Naive thymus-derived CD4-positive, alpha-beta T cell (primary cell): ENCODE measurements at places on chromosomes 7 and 10. TPM values are rescaled to one million over a fixed set of nuclear protein-coding genes. Genes with fewer than 3 reads are reported as not detected.

GRCh38 chr10:31288962-31289361 lies 30.1 kb upstream of the ZEB1 start:
- no peaks in the 10 kb centered on the region for H3K4me1 ChIP-seq
- H3K36me3 ChIP-seq = no peaks in the 10 kb centered on the region
- no peak for DNase-seq
- H3K4me3 ChIP-seq = no peak overlapping the region

GRCh38 chr10:5818894-5819293 lies 5.7 kb upstream of the GDI2 start:
- DNase-seq = no peak
- H3K27ac ChIP-seq = no peak overlapping the region
- H3K36me3 ChIP-seq = no peaks in the 10 kb centered on the region
- H3K4me3 ChIP-seq = no peak overlapping the region
- H3K27me3 ChIP-seq = no peaks in the 10 kb centered on the region

DNA sequence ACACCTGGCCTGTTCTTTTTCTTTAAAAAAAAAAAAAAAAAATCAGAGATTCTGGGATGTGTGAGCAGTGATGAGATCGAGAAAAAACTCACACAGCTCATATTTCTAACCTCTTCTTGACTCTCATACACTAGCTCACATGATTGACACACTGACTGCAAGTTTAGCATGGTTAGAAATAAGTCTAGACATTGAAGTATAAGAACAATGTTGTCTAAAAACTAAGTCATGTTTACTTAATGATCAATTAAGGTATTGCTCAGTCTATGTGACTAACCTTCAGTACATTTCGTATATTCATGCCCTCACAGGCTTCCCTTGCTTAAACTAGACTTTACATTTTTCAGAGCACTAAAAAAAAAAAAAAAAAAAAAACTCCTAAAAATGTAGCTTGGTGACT lies 775.1 kb downstream of the GATA3 start:
- no peak for DNase-seq
- H3K27me3 ChIP-seq = no peaks in the 10 kb centered on the region
- H3K4me3 ChIP-seq = no peak overlapping the region
- H3K27ac ChIP-seq = no peak overlapping the region

- no peak overlapping the region for H3K27ac ChIP-seq
- H3K4me3 ChIP-seq = no peak overlapping the region
- H3K4me1 ChIP-seq = no peaks in the 10 kb centered on the region
- no peak for DNase-seq
- no peaks in the 10 kb centered on the region for H3K27me3 ChIP-seq
- H3K36me3 ChIP-seq = no peaks in the 10 kb centered on the region
Measured at GRCh38 chr7:45343746-45344145, 186.2 kb downstream of the RAMP3 start.

DNA sequence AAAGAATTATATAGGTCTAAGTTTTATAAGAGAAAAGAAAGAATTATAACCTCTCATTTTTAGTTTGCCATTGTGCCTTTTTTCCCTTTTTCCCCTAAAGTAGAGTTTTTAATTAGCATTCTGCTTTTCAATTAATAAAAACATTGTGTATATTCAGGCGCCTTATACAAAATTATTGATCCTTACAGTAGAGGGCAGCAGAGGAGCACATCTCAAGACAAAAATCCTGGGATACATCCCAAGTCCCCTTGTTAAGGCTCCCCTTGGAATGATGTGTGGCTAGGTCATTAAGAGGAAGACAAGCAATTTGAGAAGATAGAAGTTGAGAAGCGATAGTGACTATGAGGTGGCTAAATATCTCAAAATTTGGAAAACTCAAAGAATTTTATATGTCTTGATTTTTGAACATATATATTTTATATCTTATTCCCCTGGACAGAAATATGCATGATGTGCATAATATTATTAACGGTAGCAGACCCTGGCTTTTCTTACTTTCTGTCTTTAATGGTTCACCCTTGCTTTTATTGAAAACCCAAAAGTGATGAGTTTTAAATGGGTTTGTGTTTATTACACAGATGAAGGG lies 19.1 kb upstream of the TPK1 start:
- no peak overlapping the region for H3K4me3 ChIP-seq
- H3K36me3 ChIP-seq = no peaks in the 10 kb centered on the region
- no peak for DNase-seq
- no peaks in the 10 kb centered on the region for H3K4me1 ChIP-seq

DNA sequence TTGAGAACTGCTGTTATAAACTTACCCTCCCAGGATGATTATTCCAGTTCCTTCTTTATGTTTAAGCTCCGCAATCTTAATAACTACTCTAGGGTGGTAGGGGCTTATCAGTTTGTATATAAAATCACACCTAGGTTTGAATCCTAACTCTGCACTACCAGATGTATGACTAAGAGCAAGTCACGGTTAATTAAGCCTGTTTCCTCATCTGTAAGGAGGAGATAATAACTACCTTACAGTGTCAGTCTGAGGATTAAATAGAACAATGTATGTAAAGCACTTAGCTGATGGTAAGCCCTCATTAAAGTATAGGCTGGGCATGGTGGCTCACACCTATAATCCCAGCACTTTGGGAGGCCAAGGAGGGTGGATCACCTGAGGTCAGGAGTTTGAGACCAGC lies 9.2 kb downstream of the DNA2 start:
- H3K27ac ChIP-seq = no peak overlapping the region
- no peak for DNase-seq
- H3K4me1 ChIP-seq = no peaks in the 10 kb centered on the region
- no peak overlapping the region for H3K4me3 ChIP-seq

DNA sequence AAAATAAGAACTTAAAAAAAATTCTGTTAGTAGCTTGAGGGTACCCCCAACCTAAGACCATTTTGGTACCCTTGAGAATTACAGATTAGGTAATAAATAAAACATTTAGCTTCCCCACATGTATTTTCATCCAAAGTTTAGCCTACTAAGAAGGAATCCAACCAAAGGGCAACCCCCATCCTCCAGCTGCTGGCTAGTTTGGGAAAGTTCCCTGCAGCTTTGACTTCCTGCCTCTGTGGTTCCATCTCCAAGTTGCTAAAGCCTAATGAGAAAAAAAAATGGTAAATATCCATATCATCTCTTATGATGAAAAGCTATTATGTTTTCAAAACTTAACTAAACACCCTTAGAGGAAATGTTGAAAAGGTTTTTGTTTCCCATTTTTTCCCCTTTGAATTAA lies 547.2 kb downstream of the ANKRD7 start:
- no peaks in the 10 kb centered on the region for H3K27me3 ChIP-seq
- H3K4me3 ChIP-seq = no peak overlapping the region
- H3K27ac ChIP-seq = no peak overlapping the region
- DNase-seq = no peak
- no peaks in the 10 kb centered on the region for H3K36me3 ChIP-seq

DNA sequence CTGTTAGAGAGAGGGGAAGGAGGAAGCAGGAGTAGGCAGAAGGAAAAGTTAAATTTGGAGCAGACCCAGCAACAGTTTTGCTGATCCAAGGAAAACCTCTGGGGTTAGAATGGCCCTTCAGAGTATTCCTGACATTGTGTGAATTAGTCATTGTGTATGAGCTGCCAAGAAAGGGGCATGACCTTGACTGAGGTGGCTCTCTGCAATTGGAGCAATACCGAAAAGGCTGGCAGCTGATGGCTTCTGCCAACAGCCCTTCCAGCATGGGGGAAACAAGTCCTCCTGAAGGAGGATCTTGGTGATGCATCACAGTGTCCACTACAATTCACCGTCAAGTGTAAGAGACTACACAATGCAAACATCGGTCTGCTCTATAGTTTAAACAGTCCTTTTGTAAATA lies 20.6 kb upstream of the WASL start:
- H3K27me3 ChIP-seq = no peaks in the 10 kb centered on the region
- DNase-seq = no peak
- H3K4me3 ChIP-seq = no peak overlapping the region
- no peaks in the 10 kb centered on the region for H3K4me1 ChIP-seq
- no peak overlapping the region for H3K27ac ChIP-seq

GRCh38 chr10:88788924-88789323 lies 13.6 kb upstream of the LIPM start:
- no peaks in the 10 kb centered on the region for H3K36me3 ChIP-seq
- peaks cover 4% of the 10 kb centered on the region for H3K4me1 ChIP-seq
- no peak overlapping the region for H3K27ac ChIP-seq
- H3K27me3 ChIP-seq = no peaks in the 10 kb centered on the region

GRCh38 chr10:96642973-96643372 lies 56.2 kb upstream of the TM9SF3 start:
- peak; percentile 57 for DNase-seq
- no peak overlapping the region for H3K27ac ChIP-seq
- no peaks in the 10 kb centered on the region for H3K4me1 ChIP-seq
- no peaks in the 10 kb centered on the region for H3K27me3 ChIP-seq
- no peak overlapping the region for H3K4me3 ChIP-seq
- H3K36me3 ChIP-seq = no peaks in the 10 kb centered on the region

GRCh38 chr7:26779978-26780595 lies 84.3 kb downstream of the SKAP2 start:
- no peaks in the 10 kb centered on the region for H3K36me3 ChIP-seq
- H3K27ac ChIP-seq = no peak overlapping the region
- H3K27me3 ChIP-seq = no peaks in the 10 kb centered on the region
- no peaks in the 10 kb centered on the region for H3K4me1 ChIP-seq

DNA sequence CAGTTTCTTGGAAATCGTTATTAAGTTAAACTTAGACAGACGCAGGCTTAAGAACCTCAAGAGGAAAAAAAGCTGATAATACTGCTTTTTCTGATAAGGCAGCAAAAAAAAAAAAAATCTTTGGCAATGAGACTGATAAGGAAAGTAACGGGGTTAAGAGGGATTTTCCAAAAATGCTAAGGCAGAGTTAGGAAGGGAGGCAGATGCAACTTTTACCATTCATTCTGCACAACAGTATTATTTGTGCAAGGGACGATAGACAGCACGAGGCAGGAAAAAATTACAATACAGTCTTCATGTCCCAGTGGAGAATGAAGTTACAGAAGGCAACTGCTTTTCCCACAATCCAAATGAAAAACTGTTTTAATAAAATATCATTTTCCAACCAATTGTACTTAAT lies 194.0 kb downstream of the DOCK4 start:
- H3K27ac ChIP-seq = no peak overlapping the region
- no peaks in the 10 kb centered on the region for H3K4me1 ChIP-seq
- DNase-seq = no peak
- no peak overlapping the region for H3K4me3 ChIP-seq

DNA sequence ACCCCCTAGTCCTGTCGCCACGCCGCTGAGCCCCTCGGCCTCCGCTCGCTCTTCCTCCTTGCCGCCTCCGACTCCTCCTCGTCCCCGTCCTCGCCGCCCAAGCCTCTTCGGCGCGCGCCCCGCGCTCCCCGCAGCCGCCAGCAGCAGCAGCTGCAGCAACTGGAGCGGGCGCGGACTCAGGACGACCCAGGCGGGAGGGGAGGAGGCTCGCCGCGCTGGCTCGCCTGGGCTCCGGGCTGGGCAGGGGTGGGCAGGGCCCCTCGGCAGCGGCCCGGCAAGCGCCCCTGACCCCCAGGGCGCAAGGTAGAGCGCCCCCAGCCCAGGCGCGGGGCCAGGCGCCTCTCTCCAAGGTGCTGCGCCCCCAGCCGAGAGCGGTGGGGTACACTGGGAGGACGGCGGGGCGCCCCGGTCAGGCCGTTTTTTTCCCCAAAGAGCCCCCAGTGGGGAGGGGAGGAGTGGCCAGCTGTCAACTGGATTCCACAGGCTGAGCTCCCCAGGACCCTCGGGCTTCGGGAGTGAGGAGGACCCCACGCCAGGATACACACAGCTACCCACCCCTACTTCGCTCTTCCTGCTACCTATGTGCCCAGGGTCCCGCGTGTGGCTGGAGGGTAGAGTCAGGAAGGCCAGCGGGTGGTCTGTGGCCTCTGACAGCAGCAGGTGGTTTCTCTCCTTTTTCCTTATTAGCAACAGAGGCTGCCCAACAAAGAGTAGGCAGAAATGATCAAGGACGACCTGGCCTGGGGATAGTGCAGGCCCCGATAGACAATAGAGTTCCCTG lies 903 bp upstream of the KCNMA1 start:
- H3K36me3 ChIP-seq = no peaks in the 10 kb centered on the region
- H3K27ac ChIP-seq = no peak overlapping the region
- no peak for DNase-seq
- H3K27me3 ChIP-seq = peaks cover 9% of the 10 kb centered on the region

DNA sequence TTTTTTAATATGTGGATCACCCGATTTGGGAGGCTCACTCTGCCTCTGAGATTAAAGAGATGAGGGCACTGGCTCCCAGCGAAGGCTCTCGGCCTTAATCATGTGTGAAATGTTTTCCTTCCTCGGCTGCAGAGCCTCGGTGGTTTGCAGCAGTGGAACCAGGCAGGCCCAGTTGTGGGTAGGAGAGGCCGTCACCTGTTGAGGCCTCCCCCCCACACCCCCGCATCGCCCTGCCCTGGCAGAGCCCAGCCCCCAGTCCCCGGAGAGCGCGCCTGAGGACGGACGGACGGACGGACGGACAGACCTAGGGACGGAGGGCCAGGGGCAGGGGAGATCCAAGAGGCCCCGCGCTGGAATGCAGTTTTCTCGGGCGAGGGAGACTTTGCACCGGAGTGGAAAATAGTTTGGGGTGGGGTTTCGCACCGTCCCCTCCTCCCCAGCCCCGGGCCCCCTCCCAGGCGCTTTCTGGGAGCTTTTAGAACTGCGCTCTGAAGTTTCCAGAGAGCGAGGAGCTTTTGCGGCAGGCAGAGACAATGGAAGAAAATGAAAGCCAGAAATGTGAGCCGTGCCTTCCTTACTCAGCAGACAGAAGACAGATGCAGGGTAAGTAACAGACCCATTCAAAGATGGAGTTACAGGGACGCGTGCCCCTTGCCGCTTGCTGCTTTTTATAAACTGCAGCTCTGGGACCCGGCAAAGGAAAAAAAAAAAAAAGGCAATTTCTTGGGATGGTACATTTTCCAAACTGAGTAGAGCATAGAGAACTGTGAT lies at the start of gene KIAA1217:
Gene KIAA1217 (plus strand): TSS at position 478 of the 771 bp plus-strand sequence. CDS start 56 bp downstream, at position 534.
- DNase-seq = no peak
- no peak within 1 kb of the TSS for H3K27ac ChIP-seq
- no peaks in the 10 kb centered on the region for H3K27me3 ChIP-seq

- no peak overlapping the region for H3K4me3 ChIP-seq
- no peak overlapping the region for H3K27ac ChIP-seq
- H3K36me3 ChIP-seq = no peaks in the 10 kb centered on the region
- H3K4me1 ChIP-seq = no peaks in the 10 kb centered on the region
- DNase-seq = no peak
Measured at GRCh38 chr7:46448478-46448877, 527.4 kb upstream of the IGFBP3 start.

TRAPPC14 gene
- 51.8 and 52.3 TPM in 2 replicates for total RNA-seq

GNGT1 gene
- total RNA-seq = not detected in 2 replicates

GPR15LG gene
- not detected for total RNA-seq

TMEM130 gene
- total RNA-seq = not detected

NKX2-3 gene
- total RNA-seq = not detected

CTAGE8 gene
- 0.53 TPM for total RNA-seq
